WTC11 (cell line): ENCODE measurements at places on chromosomes 7 and 10. TPM values are rescaled to one million over a fixed set of nuclear protein-coding genes. Genes with fewer than 3 reads are reported as not detected.

SCART1 gene
- 0.57 to 1.2 TPM (median 1.1 TPM) in 3 replicates for total RNA-seq

PITX3 gene
- 0.32 to 0.81 TPM (median 0.48 TPM) in 3 replicates for total RNA-seq

DNA sequence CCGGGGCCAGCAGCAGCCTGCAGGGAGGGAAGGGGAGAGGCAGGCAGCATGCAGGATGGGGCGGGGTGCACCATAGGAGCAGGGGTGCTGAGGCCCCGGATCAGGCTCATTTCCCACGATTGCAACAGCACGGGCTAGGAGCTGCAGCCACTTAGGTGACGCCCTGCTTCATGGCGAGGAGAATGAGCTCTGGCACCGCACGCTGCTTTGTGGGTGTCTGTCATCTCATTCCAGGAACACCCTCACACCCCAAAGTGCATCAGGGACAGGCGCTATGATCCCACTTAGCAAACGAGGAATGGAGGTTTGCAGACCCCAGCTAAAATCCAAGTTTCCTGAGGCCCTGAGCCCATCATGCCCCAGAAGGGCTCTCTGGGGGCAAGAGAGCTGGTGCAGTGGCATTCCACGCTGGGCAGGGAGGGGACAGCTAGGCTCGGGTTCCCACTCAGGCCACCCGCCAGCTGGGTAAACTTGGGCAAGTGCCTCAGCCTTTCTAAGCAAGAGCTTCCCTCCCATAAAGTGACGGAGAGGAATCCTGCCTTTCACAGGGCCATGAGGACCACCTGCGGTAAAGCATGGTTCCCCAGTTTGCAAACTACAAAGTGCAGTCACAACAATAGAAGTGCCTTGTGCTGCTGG, 9.3 kb downstream of the KCNH2 start:
- peaks cover 40% of the 10 kb centered on the region for H3K4me1 ChIP-seq
- no peaks in the 10 kb centered on the region for H3K36me3 ChIP-seq
- no peak overlapping the region for H3K27ac ChIP-seq
- no peaks in the 10 kb centered on the region for H3K27me3 ChIP-seq

DNA sequence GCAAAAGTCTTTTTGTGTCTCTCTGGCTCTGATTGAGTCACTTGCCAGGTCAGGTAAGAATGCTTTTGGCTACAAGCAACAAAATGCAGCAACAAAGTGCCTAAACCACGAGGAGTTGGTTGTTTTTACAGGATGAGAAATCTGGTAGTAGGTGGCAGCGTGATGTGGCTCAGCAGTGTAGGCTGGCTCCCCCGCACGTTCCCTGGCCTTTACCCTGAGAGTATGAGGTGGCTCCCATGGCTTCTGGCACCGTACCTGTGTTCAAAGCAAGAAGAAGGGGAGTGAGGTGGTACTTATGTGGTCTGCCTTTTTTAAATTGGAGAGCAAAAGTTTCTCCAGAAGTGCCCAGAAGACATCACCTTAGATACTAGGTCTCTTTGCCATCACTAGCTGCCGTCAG, 11.7 kb downstream of the PRKRIP1 start:
- no peaks in the 10 kb centered on the region; the same call in 1 of the 2 replicates for H3K27me3 ChIP-seq
- no peaks in the 10 kb centered on the region for H3K4me1 ChIP-seq

DNA sequence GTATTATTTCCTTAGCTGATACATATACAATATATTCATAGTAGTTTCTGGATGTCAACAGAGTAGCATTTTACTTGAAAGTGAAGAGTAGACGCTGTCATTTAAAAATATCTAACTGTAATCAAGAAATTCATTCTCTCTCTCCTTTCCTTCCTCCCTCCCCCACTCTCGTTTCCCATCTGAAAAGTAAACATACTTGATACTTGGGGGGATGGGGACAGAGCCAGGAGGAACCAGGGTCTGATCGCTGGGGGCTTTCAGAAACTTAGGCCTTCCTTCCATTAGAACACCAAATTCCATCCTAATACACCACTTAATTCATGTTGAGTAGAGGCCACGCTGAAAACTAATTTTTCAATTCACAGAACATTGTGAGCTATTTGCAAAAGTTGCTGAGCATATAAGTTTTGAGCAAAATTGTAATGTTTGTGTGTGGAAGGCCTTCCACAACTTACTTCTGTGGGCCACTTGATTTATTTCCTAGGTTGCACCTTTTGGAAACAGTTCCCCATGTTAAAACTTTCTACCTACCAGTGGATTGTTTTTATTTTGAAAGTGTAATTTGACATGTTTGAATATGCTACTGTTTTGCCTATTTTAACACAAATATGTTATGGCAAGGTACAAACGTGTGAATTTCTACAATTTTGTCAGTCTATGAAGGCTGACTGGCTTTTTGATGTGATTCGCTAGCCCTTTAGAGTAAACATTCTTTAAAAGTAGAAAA, 35.2 kb downstream of the CNPY1 start:
- no peak for DNase-seq
- no peaks in the 10 kb centered on the region for H3K36me3 ChIP-seq
- no peak overlapping the region for H3K27ac ChIP-seq
- H3K27me3 ChIP-seq: peaks cover 95% of the 10 kb centered on the region

GRCh38 chr10:101565370-101565900, 22.6 kb downstream of the POLL start:
- DNase-seq: no peak
- H3K27ac ChIP-seq: no peak overlapping the region
- no peaks in the 10 kb centered on the region for H3K36me3 ChIP-seq
- H3K4me1 ChIP-seq: peaks cover 19% of the 10 kb centered on the region
- H3K27me3 ChIP-seq: peaks cover 51% of the 10 kb centered on the region

DNA sequence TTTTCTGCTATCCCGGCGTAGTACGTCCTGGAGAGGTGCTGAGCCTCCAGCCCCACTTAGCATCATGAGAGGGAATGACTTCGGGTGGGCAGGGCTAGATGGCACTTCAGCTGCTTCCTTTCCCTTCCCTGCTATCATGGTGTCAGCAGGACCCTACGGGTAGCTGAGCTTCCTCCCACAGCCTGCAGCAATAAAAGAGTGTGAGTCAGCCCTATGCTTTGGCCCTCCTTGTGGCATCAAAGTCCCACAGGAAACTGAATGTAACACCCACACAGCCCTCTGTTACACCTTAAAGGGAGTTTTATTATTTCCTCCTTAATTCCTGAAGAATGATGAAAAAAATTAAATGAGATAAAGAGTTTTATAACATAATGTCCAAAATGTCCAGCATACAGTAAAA, 458.1 kb downstream of the RPS24 start:
- H3K36me3 ChIP-seq: peaks cover 30% of the 10 kb centered on the region
- no peak overlapping the region for H3K4me3 ChIP-seq
- H3K27me3 ChIP-seq: peaks cover 10% of the 10 kb centered on the region
- DNase-seq: no peak
- no peaks in the 10 kb centered on the region for H3K4me1 ChIP-seq

GRCh38 chr7:144787127-144787526, 48.7 kb downstream of the TPK1 start:
- no peaks in the 10 kb centered on the region for H3K36me3 ChIP-seq
- H3K27me3 ChIP-seq: no peaks in the 10 kb centered on the region
- no peak for DNase-seq
- no peak overlapping the region for H3K27ac ChIP-seq
- H3K4me3 ChIP-seq: no peak overlapping the region

GRCh38 chr10:60629332-60629731, 148.9 kb upstream of the CDK1 start:
- peaks cover 4% of the 10 kb centered on the region for H3K36me3 ChIP-seq
- no peak overlapping the region for H3K4me3 ChIP-seq

DNA sequence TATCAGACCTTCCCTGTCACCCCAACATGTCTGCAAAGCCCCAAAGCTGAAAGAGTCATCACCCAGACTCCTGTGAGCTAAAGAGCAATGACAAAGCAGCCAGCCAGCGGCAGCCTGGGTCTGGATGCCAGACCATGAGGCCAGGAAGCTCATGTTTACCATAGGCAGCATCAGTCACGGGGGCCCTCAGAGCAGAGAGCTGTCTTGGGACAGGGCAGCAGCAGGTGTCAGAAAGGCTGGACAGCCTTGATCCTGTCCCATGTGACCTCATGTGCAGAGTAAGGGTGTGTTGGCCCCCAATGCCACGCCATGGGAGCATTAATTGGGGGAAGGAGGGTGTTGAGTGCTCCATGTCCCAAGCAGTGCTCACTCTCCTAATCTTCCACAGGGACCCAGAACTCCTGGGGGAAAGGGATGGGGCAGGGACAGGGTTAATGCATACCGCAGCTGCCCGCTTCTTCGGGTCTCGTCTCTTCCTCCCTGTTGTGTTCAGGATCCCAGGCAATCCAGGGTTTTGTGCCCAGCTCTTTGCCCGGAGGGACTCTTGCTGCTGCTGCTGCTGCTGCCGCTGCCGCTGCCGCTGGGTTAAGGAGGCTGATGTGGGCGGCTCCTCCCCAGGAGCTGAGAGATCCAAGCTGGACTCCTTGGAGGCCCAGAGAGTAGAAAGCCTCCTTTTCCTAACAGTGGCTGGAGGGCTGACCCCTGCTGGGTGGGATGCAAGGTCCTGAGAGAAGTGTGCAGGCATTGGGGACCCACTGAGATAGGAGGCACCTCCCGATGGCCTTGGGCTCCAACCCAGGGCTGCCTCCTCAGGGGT, 7.1 kb downstream of the CCDC201 start:
- no peaks in the 10 kb centered on the region; the same call in 1 of the 2 replicates for H3K27me3 ChIP-seq
- no peak overlapping the region for H3K4me3 ChIP-seq
- DNase-seq: no peak
- H3K36me3 ChIP-seq: no peaks in the 10 kb centered on the region
- H3K27ac ChIP-seq: no peak overlapping the region
- no peaks in the 10 kb centered on the region for H3K4me1 ChIP-seq

- no peaks in the 10 kb centered on the region for H3K36me3 ChIP-seq
- H3K27me3 ChIP-seq: no peaks in the 10 kb centered on the region; the same call in 1 of the 2 replicates
- no peak for DNase-seq
Measured at GRCh38 chr10:43254199-43254730, 12.6 kb downstream of the RASGEF1A start.

DNA sequence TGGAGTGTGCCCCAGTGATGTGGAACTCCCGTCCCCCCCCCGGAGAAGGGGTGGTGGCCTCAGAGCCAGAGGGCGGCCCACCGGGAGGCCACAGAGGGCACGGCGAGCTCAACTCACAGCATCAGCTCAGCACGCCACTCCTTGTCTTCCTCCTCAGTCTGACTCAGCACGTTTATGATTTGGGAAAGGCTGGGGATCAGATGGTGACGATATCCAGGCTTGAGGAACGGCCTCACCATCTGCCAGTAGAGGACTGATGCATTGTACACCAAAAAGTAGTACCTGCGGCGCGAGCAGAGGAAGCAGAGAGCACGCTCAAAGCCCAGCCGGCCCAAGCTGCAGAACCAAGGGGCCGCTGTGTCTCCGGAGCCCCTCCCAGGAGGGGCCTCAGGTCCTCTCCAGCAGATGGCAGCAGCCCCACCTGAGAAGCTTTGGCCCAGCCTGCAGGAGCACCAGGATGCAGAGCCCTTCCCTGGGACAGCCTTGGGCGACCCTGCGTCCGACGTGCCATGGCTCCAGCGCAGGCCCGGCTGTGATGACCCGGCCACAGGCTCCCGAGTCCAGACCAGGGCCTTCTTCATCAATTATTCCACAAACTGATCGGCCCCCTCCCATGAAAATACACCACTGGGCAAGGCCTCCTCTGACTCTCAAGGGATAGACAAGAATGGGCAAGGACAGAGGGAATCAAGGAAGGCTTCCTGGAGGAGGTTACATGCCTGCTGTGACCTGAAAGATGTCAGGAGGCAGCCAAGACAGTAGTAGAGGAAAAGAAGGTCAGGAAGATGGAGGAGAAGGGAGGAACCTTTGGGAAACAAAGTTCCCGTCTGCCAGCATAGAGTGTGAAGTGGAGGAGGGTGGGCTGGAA, 3.7 kb downstream of the CFAP46 start:
- H3K27ac ChIP-seq: peak overlapping the region; percentile 54
- peak; percentile 78 for DNase-seq
- H3K4me3 ChIP-seq: no peak overlapping the region
- H3K36me3 ChIP-seq: no peaks in the 10 kb centered on the region
- H3K4me1 ChIP-seq: peaks cover 3% of the 10 kb centered on the region; the same call in 1 of the 2 replicates

DNA sequence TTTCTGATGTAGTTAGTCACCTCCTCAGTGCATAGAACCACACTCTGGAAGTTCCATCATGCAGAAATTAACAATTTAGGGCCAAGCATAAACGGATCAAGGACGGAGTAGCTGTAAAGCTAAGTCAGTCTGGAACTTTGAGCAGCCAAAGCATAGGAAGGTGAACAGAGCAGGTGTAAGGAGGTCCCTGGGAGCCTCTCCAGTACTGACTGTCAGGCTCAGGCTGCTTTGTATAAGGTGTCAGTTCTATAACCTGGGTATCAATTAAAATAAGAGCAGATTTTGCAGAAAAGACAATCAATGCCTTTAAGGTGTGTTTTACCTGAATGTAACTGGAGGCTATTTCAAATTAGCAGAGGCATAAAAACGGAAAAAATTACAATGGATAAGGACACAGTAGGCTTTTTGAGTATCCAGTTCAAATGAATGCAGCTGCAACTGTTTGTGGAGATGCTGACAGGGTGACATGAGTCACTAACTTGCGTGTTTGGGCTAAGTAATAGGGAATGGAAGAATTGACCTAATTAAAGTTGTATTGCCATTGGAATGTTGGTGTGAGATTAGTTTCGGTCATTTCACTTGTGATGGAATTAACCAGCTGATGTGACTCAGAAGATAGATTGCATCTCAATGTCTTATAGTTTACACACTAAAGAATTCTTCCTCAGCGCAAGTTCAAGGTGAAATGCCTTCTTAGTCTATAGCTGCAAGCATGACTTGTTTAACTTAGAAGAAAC, 417.9 kb upstream of the CNTNAP2 start:
- no peaks in the 10 kb centered on the region for H3K4me1 ChIP-seq
- no peak for DNase-seq
- H3K36me3 ChIP-seq: no peaks in the 10 kb centered on the region
- H3K27me3 ChIP-seq: no peaks in the 10 kb centered on the region
- H3K27ac ChIP-seq: no peak overlapping the region

DNA sequence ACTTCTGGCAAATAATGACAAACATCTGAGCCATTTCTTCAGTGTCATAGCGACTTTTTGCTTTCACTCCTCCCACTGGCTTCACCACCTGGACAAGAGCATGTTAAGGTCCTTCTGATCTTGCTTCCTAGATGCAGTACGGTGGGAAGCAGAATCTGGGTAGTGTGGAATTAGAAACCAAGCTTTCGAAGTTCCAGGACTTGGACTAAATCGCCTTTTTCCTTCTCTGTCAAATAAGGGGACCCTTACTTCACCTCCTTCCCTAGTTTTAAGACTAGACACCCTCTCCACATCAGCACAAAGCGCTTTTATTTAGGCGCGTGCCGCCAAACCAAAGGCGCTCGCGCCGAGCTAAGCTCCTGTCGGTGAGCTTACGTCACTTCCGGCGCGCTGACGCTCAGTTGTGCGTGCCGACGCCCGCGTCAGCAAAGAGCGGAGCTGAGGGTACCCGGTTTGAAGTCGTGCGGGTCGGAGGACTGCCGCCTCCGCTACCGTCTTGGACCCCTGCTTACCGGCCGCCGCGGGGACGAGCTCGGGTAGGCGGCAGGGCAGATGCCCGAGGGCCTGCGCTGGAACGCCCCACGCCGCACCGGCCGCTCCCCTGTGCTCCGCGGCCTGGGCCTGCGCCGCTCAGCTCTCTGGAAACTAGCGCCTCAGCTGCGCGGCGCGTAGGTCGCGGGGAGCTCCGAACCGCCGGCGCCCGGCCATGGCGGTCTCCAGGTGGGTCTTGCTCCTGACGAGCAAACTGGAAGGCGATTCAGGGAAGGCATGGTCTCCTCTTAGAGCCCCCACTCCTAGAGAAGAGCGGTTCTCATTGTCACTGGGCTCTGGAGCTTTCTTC, at the start of gene BTAF1:
BTAF1 (plus strand) TSS at position 400 of the 841 bp plus-strand sequence; CDS start at position 707, 307 bp downstream.
- DNase-seq: peak; percentile 86
- peak within 1 kb of the TSS; percentile 90 for H3K4me3 ChIP-seq
- peak within 1 kb of the TSS; percentile 97 for H3K27ac ChIP-seq
- H3K4me1 ChIP-seq: peaks cover 27% of the 10 kb centered on the region
- H3K36me3 ChIP-seq: peaks cover 12% of the 10 kb centered on the region

- peaks cover 21% of the 10 kb centered on the region for H3K27me3 ChIP-seq
- peak overlapping the region; percentile 60 for H3K27ac ChIP-seq
- peak; percentile 50 for DNase-seq
- H3K4me1 ChIP-seq: peaks cover 45% of the 10 kb centered on the region
- no peaks in the 10 kb centered on the region for H3K36me3 ChIP-seq
- peak overlapping the region; percentile 65 for H3K4me3 ChIP-seq
Measured at GRCh38 chr10:35637462-35637861, 4.6 kb downstream of the FZD8 start.
